Forelimb muscle (tissue), 1 donor: ENCODE measurements at places on chromosomes 3 and 15.

GRCh38 chr15:89177633-89178306 lies 43.6 kb downstream of the RLBP1 start:
- peak; percentile 83 for DNase-seq

GRCh38 chr15:68441045-68441743 lies 9.2 kb upstream of the ITGA11 start:
- no peak for DNase-seq

- no peak for DNase-seq
Observed at GRCh38 chr15:76286271-76286879, 24.9 kb downstream of the ETFA start.

DNA sequence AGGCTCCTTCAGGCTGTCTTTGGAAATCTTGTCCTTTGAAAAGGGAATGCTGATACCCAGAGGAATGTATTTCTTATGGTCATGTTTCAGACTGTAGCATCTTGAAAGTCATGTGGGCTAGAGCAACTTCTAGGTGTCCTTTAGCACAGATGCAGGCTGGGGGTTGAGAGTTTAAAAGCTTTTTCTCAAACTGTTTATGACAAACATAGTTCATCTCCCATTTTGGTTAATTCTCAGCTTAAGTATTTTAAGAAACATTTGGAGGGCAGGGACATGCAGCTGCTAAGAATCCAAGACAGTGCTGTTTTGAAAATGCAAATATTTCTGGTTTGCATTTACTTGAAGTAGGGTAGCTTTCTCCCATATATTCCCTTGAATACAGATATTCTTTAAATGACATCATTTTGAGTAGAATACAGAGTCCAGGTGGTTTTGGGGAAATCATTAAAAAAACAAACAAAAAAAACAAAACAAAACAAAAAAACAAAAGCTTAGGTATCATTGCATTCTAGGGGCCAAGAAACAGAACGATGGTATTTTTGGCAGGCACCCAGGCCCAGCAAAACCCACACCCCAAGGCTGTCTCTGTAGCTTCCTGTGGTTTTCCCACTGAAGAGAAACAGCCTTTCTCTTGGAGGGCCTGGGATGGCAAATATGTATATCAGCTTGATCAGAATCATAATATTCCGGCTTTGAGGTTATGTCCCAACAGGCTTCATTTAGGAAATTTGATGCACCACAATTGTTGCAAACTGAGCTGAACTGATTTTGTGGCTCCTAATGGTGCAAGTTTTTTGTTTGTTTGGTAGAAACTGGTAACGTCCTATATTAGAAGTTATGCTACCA lies 120.0 kb downstream of the ATG7 start:
- no peak for DNase-seq

- DNase-seq = no peak
Observed at GRCh38 chr3:196569003-196569516, 600 bp downstream of the FBXO45 start.

- no peak for DNase-seq
Observed at GRCh38 chr3:36871379-36872126, 73.3 kb downstream of the TRANK1 start.

DNA sequence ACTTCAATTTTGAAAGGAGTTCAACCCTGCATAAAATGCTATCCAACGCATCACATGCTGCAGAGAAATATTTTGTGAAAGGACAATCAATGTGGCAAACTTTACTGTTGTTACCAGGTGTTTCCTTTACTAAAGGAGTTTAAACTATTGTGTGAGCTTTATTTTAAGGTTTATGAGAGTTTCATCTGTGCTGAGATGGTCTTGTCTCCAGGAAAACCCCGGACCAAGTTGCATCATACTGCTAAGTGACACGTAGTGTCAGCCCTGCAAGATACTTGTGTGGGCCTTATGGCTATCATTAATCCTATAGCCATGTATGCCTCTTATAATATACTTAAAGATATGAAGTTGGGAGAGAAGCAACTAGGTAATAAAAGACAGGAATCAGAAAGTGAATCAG lies 94.5 kb upstream of the EPHA6 start:
- no peak for DNase-seq

- DNase-seq = no peak
Observed at GRCh38 chr15:39657181-39657580, 76.3 kb downstream of the THBS1 start.

GRCh38 chr3:129577925-129578786 lies 28.3 kb downstream of the PLXND1 start:
- DNase-seq = no peak

GRCh38 chr3:184713040-184713355 lies 1.1 kb upstream of the MAGEF1 start:
- DNase-seq = no peak

- no peak for DNase-seq
Observed at GRCh38 chr3:183185696-183186095, 23.2 kb upstream of the LAMP3 start.

GRCh38 chr15:99365242-99365641 lies 114.0 kb downstream of the LRRC28 start:
- no peak for DNase-seq
